ENCODE measurements at places on chromosomes 1 and 21.

GRCh38 chr21:16570171-16570570 lies 840.4 kb downstream of the USP25 start:
- no peak for DNase-seq

DNA sequence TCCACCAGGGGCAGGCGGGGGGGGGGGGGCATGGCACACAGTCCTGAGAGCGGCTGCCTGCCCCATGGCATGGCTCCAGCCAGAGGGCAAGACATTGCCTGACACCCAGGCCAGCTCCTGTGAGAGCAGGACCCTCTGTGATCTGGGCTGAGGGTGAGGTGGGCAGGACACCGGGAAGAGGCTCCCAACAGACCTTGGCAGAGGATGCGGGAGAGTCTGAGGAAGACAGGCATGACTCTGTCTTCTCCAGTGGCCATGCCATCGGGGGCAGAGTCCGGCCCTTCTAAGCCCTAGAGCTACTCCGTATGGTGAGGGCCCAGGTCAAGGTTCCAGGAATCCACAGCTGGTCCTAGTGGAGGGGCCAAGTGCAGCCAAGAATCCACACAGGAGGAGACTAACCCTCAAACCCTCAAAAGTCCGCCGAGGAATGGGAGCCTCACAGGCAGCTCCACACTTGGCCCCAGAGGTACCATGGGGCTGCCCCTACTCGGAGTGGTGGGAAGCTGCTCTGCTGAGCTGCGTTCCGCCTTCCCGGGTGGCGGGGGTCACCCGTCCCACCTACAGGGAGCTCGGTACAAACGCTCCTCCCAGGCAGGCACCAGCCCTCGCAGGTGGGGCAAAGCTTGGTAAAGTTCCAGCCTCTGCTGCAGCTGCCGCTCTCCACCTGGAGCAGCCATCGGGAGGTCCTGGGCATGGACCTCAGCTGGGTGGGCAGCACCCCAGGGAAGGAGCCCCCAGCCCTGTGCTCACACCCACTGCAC lies 6.5 kb downstream of the ACTRT2 start:
- DNase-seq: peak; percentile 25

GRCh38 chr21:44829507-44830092 lies 11.7 kb upstream of the SUMO3 start:
- DNase-seq: no peak

DNA sequence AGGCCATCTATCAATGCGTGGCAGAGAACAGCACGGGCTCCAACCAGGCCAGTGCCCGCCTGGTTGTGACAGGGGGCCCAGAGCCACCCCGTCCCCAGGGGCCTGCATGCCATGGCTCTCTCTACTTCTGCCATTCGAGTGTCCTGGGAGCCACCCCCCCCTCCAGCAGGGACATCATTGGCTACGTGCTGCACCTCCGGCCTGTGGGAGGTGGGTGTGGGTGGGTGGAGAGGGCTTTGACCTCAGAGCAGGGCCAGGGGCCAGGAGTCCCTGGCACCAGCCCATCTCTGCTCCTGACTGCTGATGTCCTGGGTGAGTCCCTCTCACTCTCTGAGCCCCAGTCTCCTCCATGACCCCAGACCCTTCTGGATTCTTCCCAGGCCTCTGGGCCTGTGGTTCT lies 25.3 kb downstream of the SLC27A3 start:
- no peak for DNase-seq

GRCh38 chr1:25895365-25895990 lies 10.7 kb downstream of the STMN1 start:
- peak; percentile 84 for DNase-seq

DNA sequence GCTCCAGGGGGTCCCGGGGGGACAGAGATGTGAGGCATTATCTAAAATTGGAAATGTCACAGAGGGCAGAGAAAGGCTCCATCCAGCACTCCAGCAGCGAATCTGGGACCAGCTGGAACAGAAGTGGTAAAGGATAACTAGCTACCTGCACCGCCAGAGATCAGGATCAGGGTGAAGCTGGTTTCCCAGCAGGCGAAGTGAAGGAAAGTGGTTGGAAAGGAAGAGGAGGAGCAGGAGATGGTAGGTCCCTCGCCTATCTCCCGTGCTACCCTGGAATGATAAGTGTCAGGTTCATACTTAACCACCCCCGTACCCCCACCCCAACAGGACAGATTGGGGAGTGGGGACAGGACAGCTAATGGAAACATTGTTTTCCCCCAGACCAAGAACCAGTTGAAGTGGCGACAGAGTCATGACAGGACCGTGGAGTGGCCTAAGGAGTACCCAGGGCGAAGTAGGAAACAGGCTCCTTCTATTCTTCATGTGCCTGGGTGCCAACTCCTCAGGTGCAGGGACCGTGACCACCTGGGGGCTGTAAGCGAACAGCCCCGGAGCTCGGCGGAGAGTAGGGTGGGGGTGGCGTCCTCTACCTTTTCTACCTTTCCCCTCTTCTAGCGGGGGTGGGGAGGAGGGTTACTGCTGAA lies 717 bp downstream of the B4GALT3 start:
- DNase-seq: no peak

GRCh38 chr1:174871886-174872285 lies 127.9 kb upstream of the CACYBP start:
- no peak for DNase-seq

GRCh38 chr1:69994241-69994640 lies 211.1 kb downstream of the LRRC40 start:
- no peak for DNase-seq

DNA sequence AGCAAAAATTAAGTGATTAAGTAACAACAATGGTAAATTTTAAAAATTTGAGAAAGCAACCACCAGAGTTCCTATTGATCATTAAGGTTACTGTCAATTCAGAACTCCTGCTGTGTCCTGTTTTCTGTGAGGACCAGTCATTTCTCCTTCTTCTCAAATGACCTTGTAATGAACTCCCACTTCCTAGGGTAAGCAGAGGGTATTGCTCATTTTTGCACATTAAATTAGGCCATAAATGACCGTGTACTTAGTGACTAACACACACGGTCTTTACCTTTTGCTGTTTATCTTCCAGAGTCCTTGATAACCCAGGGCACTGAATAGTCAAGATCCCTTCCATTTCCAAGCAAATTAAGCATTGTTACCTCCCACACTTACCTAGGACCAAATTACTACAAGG lies 227.5 kb upstream of the LYPLAL1 start:
- no peak for DNase-seq

DNA sequence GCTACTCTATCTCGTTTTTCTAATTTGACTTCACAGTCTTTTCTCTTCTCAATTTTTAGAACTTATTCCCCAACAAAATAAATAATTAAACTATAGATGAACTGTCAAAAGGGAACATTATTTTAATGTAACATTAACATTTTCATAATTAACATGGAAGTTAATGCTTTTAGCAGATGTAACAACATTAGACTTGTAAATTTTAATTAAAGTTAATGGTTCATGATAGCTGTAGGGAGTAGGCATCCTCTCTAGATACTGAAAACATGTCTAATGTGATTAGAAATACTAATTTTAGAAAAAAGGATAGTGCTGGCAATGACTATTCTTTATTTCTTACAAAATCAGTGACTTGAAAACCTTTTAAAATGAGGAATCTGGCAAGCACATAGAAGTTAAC lies 32.1 kb upstream of the NEK7 start:
- DNase-seq: no peak

GRCh38 chr1:234871039-234871709 lies 257.5 kb downstream of the TOMM20 start:
- no peak for DNase-seq

GRCh38 chr1:160068225-160068624 lies 1.7 kb downstream of the KCNJ10 start:
- DNase-seq: no peak

DNA sequence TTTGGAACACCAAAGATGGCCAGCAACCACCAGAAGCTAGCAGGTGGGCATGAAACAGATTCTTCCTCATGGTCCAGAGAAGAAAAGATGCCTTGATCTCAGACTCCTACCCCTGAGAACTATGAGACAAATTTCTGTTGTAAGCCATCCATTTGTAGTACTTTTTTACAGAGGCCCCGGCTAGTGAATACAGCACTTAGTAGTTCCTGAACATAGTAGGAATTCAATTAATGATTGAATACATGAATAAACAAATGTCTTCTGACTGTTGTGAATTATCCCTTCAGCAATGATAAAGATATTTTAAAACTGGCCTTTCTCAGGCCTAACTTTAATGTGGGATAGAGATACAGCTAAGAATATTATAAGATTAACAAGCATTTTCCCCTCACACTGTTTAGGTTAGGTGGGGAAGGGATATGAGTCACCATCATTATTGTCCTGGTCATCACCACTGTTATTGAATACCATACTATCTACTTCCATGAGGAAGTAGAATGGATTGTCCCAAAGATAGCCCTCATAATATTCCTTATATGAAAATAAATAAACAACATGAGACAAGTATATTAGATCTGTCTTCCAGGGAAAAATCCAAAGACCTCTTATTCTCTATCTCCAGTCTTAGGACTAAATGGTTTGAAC lies 51.4 kb downstream of the ADCY10 start:
- no peak for DNase-seq

DNA sequence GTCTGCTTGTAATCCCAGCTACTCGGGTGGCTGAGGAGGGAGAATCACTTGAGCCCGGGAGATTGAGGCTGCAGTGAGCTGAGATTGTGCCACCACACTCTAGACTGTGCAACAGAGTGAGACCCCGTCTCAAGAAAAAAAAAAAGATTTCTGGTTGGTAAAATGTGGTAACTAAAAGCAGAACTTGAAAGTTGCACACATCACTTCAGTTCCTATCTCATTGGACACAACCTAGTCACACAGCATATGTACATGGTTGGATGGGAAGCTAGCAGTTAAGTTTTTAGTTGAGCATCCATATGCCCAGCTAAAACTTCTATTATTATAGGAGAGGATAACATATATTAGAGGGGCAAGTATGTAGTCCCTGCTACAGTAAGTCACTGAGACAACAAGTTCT lies 22.1 kb downstream of the BCAS2 start:
- no peak for DNase-seq

- DNase-seq: no peak
These were observed 154.6 kb downstream of the TENT5C start for GRCh38 chr1:117760485-117760884.

DNA sequence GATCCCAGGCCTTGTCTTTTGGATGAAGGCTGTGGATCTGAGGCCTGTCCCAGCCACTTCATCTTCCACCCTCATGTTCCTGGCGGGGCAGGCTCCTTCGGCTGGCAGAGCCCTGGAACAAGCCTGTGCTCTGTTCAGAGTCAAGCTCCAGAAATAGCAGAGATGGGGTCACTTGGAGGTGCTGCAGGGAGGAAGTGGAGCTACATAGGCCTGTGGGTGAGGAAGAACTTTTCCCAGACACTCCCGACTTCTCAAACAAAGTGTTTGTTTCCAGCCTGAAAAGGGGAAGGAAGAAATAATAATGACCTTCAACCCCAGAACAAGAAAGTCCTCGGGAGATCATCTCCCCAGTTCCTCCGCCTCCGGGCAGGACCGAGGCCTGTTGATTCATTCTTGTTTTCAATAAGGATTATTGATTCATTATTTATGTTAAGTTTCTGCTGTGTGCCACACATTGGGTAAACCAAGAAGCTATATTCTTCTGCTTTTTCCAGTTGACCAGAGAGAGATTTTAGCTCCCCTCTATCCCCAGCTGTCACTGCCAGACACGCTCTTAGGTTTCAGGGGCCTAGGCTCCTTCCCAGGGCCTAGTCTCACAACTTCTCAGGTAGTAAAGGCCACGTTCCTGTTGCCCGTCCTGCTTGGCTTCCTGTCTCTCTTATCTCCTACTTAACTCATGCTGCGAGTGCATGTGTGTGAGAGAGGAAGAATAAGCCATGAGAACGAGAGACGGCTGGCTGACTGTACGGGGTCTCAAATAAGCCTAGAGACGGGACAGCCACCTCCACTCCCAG lies 16.9 kb downstream of the IKBKE start:
- no peak for DNase-seq

- DNase-seq: no peak
These were observed 43.1 kb downstream of the CLSTN1 start for GRCh38 chr1:9780554-9781110.

DNA sequence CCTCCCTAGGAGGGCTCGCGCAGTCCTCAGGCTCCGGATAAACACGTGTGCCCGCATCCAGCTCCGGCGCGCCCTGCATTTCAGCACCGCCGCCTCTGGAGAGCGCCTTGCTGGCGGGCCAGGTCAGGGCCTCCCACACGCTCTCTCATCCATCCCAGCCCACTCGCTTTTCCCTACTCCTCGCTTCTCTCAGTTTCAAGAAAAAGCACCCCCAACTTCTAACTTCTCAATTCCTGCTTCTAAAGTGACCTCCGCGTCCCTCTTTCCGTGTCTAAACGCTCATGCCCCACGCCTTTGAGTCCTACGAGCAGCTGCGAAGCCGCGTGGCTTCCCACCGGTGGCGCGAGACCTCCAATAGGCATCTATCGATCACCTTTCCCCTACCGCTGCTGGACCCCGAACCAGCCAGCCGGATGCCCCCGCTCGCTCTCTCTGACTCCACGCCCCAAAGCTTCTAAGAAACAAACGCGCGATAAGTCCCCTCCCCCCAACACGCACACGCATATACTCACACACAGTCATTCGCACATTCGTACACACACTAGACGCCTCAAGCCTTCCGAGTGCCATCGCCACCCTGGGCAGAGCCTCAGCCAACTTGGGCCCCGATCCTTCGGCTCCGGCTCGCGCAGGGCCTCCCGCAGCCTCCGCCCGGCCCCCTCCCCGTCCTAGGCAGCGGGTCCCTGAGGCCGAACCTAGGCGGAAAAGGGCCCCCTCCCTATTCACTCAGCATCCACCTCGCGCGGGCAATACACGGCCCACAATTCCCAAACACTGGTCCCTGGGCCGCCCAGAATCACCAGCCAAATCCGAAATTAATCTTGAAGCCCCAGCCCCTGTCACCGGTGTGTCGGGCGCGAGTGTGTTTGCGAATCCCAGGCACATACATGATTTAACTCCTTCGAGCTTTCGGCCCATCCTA lies 1.1 kb downstream of the NMNAT2 start:
- peak; percentile 71 for DNase-seq

GRCh38 chr1:19163261-19163660 lies 46.8 kb downstream of the UBR4 start:
- no peak for DNase-seq

DNA sequence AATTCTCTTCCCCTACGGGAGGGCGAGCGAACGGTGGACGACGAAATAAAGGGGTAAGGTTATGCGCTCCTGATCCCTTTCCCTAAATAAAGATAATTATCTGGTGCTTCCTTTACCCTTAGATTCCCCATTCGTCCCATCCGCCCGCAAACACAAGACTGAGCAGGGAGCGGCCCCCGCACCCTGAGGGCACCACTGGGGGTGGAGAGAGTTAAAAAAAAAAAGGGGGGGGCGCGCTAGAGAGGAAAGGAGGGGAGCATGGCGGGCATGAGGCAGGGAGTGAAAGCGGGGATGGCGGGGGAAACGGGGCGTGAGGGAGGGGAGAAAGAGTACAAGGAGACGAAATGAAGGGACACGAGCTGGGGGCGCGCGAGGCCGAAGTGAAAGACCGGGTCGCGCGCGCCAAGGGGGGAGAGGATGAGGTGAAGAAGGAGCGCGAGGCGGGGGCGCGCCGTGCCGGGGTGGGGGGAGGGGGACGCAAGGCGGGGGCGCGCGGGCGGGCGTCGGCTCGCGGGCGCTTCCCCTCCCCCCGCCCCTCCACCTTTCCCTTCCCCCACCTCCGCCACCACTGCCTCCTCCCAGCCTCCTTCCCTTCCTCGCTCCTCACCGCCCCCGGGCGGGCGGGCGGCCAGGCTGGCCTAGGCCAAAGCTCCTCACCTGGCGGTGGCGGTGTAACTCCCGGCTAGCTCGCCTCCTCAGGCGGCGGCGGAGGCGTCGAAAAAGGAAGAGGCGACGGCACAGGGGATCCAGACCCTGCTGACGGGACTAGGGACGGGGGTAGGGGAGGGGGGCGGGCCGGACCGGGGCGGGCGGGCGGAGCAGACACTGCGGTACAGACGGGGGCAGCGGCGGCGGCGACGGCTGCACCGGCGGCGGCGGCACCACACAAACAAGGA lies 448 bp downstream of the GATAD2B start:
- DNase-seq: peak; percentile 44
